ENCODE measurements at places on chromosomes 2 and 18.

DNA sequence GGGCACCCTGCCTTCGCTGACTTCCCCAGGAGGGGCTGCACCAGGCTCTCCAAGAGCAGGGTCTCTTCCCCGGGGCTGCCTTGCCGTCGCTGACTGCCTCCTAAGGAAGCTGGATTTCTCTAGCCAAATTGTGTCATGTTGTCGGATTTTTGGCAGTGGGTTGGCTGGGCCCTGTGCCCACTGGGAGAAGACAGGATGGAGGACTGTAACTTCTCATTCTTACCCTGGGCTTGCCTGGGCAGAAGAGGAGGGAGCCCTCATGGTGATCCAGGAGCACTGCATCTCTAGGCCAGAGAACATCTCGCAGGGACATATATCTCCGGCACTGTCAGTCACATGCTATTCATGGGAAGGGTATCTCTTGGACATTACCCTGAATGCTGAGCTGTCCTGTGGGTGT is 6.3 kb downstream of the MYO7B start:
- no peak for DNase-seq

- no peak for DNase-seq
These were observed 884 bp upstream of the RAPH1 start for GRCh38 chr2:203535784-203536585.

- DNase-seq: no peak
These were observed 157.9 kb downstream of the PXDN start for GRCh38 chr2:1586251-1586922.

DNA sequence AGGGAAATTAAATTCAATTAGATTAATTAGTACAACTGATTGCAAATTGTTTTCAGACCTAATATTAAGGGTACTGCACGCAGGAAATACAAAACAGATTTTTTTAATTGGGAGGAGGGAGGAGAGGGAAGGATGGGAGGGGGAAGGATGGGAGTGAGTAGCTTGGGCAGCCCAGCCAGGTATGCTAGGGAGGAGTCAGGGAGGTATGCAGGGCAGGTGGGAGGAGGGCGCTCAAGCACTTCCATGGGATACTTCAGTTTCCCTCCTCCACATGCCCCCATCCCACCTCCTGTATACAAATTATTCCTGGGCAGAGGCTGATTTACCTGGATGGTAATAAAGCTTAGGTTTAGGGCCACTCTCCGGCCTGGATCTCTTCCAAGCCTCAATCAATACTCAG is 76.6 kb upstream of the CAPN13 start:
- DNase-seq: no peak

DNA sequence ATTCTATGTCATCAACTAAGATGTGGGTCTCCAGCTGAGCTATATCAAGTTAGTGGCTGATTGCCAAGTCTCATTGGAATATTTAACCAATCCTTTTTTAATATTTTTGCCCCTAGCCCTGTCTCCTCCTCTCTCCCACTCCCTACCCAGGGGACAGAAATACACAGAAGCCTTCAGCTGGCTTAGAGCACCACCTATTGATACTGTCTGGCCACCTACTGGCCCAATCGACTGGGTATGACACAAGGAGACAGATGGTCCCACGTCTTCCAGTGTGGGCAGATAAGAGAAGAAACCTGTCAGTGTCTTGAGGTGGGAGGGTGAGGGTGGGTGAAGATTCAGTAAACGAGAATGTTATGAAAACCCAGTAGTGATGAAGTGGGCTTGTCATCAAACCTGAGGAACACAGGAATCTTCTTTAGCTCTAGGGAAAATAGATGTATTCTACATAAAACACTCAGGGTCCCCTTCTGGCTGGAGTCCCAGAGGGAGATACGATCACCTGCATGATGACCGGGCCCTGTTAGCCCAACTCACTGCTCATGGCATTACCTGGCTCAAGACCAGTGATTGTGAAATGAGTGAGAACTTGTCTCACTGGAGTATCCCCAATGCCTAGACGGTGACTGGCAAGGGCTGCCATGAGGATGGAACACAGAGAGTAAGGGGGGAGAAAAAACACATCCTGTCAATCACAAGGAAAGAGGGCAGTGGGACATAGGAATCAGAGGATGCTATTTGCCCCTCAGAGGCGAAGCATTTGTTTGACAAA is 26.7 kb downstream of the POLR1A start:
- DNase-seq: no peak

DNA sequence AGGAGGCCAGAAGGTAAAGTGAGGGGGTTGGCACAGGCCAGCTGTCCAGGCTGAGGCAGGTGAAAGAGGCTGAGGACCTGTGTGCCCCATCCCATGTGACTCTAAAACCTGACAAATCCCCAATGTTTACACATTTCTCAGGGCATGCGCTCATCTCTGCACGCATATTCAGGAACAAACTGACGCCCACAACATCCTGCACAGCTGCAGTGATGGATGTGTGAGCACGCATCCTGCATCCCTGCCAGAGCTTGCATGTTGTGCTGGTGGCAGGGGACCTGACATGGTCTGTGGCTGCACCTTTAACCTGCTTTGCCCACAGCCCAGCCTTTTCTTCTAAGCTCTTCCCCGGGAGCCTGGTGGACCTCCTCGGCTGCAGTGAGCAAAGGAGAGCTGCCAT is 83.1 kb downstream of the FBXO15 start:
- no peak for DNase-seq

GRCh38 chr2:194203898-194204297 is 1453.1 kb upstream of the SLC39A10 start:
- no peak for DNase-seq

- DNase-seq: no peak
These were observed 254.0 kb downstream of the NRXN1 start for GRCh38 chr2:50777954-50778353.

GRCh38 chr2:146523196-146523595 is 1321.6 kb upstream of the ACVR2A start:
- no peak for DNase-seq

DNA sequence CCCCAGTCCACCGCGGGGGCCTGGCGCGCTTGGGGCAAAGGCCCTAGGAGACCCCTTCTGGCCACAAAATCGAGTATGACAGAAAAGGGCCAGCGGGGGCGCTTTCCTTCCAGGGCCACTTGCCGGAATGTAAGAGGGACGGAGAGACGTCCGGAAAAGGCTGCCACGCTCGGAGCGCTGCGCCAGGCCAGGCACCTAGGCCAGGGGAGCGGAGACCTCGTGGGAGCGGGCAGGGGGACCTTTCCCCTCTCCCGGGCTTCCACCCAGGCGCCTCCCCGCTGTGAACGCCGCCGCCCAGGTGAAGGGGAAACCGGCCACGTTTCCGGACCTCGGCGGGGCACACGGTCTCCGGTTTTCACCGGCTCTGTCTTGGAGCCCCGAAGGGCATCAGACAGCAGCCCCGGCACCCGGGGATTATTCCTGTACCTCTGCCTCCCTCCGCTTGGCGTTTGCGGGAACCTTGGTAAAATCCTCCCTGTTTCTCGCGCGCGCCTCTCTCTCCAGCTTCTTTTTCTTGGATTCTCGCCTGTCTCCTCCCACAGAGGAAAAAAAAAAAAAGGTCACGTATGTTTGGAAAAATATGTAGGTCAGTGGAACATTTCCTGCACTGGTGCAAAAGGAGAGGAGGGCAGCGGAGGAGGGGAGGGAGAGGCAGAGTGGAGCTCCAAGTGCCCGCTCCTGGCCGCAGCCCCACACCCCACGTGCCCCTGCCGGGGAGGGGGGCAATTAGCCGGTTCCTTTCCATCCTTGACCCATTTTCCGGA is 1.2 kb upstream of the NPAS2 start:
- DNase-seq: peak; percentile 28

GRCh38 chr18:48023334-48024008 is 93.0 kb upstream of the SMAD2 start:
- peak; percentile 79 for DNase-seq

- no peak for DNase-seq
These were observed 69.9 kb downstream of the RHOB start for GRCh38 chr2:20516646-20517341.

DNA sequence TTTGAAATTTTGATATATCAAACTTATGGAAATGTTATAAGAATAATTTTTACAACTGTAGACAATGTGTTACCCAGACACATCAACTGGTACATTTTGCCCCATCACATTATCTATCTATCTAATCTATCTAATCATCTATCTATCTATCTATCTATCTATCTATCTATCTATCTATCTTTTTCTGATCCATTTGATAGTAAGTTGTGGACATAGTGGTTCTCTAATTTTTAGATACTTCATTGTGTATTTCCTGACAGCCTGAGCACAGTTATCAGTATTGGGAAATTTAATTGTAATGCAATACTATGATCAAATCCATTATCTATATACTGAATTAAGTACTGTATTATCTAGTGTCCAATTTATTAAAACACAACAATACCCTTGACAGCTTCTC is 42.0 kb upstream of the TMEM18 start:
- no peak for DNase-seq

GRCh38 chr2:21231985-21232384 is 108.2 kb downstream of the TDRD15 start:
- DNase-seq: no peak

- no peak for DNase-seq
These were observed 83.3 kb downstream of the SMIM21 start for GRCh38 chr18:75344161-75344560.

DNA sequence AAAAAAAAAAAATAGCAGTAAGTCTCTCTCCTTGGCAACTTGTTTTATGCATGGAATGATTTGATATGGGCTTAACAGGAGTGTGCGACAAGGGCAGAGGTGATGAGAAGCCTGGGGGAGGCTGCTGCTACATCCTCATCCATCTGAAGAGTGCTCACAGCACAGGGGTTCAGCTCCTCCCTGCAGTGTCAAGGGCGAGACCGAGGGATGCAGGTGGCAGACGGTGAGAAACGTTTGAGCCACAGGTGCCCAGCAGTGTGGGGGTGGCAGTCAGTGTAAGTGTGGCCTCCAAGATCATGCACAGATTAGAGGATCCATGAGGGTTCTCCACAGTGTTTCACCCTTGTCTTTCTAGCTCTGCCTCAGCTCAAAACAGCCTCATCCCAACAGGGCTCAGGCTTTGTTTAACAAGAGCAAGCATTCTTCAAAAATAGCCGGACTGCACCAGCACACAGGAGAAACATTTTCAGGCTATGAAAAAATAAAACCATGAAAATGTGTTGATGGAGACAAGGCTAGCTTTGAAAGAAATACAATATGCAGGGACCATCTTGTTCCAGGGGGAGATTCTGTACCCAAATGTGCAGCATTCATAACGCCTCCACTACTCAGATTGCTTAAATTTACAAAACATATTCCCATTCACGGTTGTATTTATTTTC is 324.5 kb upstream of the MYT1L start:
- no peak for DNase-seq

DNA sequence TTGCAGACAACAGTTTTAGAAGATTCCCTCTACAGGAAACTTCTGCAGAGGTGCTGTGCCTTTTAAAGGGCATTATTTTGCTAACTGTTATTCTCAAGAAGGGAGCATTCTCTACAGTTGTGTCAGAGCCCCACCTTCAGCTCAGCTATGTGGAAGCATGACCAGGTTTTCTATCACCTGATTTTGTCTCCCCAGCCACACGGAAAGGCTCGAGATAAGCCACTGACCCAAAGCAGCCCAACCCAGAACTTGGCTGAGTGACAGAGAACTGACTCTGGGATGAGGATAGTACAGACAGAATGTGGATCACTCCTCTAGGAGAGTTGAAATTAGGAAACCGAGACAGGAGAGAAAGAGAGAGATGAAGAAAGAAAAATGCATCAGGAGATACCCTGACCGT is 10.7 kb downstream of the COL4A4 start:
- no peak for DNase-seq

GRCh38 chr2:70648961-70649360 is 95.3 kb upstream of the TGFA start:
- no peak for DNase-seq

DNA sequence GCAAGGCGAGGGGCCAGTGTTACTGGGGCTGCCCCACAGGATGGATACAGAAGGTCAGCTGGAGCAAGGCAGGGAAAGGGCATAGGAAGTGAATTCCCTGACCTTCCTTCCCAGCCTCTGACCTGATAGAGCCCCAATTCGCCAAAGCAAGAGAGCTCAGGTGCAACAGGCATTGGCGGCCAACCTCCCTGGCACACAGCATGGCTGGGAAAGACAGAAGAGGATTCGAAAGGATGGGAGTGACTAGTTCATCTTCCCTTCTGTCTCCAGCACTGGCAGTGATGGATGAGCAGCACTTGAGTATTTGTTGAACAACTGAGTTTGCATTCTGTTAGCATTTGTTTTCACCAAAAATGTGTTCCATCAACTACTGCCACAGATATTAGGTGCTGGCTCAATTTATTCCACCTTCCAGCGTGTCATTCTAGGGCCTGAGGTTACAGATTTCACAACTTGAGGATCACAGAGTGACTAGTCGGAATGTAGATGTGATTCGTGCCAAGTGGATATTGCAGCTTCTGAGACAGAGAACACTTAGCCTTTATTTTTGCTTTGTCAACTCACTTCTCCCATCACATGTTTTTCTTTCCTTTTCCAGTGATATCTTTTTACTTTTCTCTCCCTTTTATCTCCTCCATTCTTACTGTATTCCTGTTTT is 6.2 kb downstream of the COPS8 start:
- DNase-seq: no peak

Data from T1000 (cell line).